ENCODE measurements at places on chromosomes 13 and 19.

DNA sequence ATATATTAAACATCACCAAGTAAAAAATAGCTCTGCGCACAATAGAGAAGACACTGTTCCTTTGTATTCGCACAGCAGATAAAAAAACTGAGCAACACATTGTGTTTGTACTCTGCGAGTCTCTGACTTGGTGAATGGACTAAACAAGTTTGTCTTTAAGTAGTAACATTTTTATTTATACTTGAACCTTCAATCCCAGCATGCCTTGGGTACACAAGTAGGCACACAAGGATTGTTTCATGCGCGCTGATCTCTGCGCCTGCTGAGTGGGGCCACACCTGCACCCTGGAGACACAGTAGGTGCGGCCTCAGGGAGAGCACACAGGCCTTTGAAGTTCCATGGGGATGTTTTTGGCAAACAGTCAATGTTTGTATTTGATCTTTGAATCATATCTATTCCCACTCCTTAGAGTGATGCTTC is 318.9 kb downstream of the MYO16 start:
- no peak for DNase-seq

DNA sequence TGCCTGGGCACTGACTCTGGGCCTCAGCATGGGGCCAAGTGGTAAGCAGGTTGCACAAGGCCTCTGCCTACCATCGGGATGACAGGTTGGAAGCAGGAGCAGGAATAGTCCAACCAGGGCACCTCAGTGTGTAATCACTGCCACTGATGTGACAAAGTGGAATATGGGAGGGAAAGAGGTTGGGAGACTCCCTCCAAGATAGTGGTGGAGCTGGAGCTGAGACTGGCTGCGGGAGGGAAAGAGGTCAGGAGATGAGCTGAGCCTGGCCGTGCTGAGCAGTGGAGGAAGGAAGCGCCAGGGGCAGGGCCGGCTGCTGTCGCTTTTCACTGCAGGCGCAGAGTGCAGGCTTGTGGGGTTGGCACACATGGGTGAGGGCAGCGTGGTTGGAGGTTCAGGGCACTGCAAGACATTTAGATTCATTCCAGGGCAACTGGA is 6.8 kb downstream of the UPF3A start:
- DNase-seq: no peak

DNA sequence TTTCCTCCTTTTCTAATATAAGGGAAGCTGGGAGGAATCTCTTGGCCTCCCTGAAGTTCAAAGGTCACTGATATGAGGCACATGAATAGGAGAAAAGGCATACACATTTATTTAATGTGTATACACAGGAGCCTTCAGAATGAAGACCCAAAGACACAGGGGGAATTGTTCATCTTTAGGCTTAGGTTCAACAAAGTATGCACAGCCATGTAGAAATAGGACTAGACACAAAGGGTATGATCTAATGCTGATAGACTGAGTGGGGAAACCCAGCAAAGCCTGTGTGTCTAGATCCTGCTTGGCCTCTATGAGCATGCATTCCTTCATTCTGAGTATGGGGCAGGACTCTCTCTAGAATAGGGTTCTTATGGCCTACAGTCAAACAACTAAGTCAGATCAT is 177.1 kb upstream of the RFC3 start:
- DNase-seq: peak; percentile 15

DNA sequence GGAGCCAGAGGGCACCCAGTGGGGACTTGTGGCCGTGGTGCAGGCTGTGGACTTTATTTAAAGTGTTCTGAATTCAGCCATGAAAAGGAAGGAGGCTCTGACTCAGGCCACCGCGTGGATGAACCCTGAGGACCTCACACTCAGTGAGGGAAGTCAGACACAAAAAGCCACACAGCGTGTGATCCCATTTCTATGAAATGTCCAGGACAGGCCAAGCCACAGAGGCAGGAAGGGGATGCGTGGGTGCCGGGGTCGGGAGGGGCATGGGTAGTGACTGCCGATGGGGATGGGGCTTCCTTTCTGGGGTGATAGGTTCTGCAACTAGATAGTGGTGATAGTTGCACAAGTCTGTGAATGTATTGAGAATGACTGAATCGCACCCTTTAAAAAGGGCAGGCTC is 8.7 kb upstream of the ZBTB7A start:
- DNase-seq: no peak

DNA sequence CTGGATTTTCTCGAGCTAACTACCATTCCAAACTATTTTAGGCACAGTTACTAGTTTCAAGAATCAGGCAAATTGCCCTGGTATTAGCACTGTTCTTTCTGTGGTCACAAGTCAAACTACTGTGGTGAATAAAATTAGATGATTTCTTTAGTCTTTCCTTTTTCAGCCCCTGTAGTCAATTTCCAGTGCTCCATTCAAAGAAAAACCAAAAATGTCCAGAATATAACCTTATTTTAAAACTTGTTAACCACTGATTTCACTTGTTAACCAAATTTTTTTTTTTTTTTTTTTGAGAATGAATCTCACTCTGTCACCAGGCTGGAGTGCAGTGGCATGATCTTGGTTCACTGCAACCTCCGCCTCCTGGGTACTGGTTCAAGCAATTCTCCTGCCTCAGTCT is 50.6 kb upstream of the USPL1 start:
- DNase-seq: no peak

- peak; percentile 82 for DNase-seq
These were observed 5.8 kb downstream of the PCDH9 start for GRCh38 chr13:67224148-67224846.

DNA sequence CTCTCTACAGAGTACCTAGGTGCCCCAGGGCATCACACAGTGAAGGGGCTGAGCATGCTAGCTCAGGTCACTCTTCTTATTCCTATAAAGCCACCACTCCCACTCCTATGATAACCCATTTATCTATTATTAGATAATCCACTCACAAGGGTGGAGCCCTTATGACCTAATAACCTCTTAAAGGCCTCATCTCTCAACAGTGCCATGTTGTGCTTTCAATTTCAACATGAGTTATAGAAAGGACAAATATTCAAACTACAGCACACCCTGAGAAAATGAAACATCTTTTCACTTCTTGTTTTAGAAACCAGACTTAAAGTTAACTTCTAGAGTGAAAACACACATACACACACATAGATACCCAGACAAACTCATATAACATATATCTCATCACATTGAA is 1494.9 kb upstream of the MIR17HG start:
- DNase-seq: no peak

- no peak for DNase-seq
These were observed at the start of gene TDRD12 for GRCh38 chr19:32719611-32720059. Gene TDRD12 (plus strand): TSS chr19:32719767. CDS start chr19:32720073, 306 bp downstream.

DNA sequence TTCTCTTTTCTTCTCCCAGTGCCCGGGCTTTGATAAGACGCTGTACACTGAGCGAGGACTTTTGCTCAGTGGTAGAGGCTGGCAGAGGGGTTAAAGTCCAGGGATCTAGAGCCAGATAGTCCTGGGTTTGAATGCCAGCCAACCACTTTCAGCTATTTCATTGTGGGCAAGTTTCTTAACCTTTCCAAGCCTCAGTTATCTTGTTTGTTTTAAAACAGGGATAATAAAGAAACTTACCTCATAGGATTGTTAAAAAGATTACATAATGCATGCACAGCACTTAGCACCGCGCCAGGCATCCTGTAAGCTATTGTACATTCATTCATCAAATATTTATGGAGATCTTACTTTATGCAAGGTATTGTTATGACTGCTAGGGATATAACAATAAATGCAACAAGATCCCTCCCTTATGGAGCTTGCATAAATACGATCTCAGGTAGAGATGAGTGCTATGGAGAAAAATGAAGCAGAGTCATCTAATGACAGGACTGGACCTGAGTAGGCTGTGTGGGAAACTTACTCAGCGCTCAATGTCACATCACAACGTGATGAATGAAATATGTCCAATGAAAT is 70.8 kb downstream of the LNX2 start:
- DNase-seq: no peak

DNA sequence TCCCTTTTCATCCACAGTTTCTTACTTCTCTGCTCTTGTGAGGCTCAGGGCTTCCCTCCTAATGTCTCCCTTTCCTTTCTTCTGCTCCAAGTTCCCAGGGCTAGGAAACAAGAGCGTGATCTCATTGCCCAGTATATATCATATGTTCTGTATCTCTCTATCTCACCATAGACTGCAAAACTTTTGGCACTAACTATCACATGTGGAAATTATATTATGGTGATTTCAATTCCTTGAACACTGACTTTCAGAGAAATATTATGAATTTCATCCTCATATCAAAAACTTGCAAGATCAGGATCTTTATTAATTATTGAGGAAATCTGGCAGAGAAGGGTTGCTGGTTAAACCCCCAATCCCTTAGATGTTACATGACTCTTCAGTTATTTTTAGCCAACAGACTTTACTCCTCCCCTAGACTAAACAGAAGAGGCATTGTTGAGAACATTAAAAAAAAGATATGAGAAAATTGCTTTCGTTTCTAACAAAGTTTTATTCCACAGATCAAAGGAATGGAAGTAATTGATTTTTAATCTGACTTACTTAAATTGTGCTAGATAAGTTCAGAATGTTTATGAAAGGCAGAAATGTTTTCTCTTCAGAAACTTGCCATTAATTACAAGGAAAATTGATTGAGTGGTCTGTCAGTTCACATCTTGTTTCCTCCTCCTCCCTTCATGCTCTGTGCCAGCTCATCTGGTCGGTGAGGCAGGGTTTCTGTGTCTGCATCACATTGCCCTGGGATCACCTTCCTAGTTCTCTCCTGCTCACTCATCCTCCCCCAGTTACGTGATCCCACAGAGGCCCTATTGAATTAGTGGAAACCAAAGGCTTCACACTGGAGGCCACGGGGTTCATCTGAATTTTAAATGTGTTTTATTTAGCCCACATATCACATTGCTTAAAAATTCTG is 378.5 kb downstream of the LMO7 start:
- DNase-seq: peak; percentile 90

DNA sequence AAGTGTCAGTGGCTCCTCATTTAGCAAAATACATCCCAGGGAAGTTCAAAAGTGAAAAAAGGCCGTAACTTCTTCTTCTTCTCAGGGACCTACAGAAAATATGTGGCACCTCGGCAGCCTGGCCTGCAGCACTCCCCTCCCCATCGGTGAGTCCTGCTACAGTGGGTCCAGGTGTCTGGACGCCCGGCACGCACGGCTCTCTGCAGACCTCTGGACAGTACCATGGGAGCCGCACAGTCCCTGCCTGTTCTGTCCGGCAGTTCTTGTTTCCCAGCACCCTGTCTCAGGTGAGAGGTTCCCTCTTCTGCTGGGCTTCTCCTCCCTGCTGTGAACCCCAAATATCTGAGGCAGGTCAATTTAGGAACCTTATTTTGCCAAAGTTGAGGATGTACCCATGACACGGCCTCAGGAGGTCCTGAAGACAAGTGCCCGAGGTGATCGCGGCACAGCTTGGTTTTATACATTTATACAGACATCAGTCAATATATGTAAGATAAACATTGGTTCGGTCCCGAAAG is 36.8 kb upstream of the ALOX5AP start:
- no peak for DNase-seq

DNA sequence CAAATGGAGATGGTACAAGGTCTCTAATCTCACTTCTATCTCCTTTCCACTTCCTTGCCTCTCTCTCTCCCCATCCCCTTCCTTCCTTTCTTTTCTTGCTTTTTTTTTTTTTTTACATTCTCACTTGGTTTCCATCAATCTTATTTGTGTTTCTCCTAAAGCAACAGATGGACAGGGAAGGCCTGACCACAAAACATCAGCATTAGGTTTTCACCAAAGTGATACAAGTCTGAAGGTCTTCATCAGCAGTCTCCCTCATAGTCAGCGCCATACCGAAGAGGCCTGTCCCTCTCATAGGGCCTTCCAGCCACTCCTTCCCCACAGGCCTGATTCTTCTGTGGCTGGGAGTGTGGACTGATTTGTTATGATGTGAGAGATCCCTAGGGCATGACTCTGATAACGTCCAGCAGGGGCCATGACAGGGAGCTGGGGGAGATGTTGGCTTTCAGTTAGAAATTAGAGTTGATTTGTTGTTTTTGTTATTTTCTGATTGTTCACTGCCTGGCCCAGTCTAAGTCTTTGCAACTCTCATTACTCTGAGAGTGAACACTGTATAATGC is 158.7 kb downstream of the SLC7A1 start:
- no peak for DNase-seq

DNA sequence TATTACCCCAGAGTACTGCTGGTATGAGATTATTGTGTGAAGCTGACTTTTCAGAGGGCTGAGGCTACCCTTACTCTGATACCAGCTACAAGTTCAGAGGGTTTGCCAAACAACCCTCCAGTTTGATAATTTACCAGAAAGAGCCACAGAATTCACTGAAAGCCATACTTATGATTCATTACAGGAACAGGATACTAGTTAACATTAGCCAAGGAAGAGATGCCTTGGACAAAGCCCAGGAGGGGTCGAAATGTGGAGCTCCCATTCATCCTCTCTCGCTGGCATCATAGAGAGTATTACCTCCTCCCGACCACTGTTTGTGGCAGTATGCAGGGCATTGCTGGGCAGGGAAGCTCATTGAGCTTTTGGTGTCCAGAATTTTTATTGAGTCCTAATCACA is 364.3 kb downstream of the KCNRG start:
- DNase-seq: peak; percentile 85

DNA sequence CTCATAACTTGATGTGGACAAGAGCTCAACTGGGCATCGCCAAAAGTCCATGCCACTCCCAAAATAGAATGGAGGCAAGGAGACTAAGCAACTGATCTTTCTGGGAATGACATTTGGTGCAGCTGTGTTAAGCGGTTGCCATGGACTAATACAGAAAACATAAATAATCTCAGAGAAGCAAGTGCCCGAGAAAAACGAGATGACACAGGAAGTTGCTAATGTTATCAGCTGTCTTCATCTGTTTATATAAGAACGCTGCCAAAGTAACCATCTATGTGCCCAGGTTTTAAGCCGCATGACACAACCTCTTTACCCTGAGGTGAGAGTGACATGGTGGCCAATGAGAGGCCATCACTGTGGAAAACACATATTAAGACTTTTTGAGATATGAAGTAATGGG is 54.9 kb upstream of the SACS start:
- peak; percentile 40 for DNase-seq

GRCh38 chr13:109136873-109137272 is 507.5 kb downstream of the MYO16 start:
- no peak for DNase-seq
